ENCODE measurements at places on chromosomes 3 and 15.

DNA sequence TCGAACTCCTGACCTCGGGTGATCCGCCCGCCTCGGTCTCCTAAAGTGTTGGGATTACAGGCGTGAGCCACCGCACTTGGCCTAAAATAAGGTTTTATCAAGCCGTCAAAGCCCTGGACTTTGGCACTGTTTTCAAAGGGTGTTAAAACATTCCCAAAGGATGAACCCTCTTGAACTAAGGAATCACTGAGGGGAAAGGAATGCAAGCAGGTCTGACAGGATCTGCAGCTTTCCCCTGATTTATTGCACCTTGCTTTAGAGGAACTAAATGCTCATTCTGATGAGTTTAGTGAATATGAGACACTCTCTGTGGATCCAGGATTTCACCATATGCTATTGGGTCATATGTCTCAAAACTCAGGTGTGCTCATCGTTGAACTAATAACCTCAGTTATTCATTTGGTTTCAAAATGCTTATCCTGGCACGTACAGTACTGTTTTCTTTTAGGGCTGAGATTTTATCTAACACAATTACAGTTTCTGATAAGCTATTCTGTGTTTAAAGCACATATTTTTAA, 63.0 kb upstream of the TSC22D2 start:
- DNase-seq: peak; percentile 40

- no peak for DNase-seq
Observed at GRCh38 chr15:72593838-72594237, 60.7 kb upstream of the GOLGA6B start.

DNA sequence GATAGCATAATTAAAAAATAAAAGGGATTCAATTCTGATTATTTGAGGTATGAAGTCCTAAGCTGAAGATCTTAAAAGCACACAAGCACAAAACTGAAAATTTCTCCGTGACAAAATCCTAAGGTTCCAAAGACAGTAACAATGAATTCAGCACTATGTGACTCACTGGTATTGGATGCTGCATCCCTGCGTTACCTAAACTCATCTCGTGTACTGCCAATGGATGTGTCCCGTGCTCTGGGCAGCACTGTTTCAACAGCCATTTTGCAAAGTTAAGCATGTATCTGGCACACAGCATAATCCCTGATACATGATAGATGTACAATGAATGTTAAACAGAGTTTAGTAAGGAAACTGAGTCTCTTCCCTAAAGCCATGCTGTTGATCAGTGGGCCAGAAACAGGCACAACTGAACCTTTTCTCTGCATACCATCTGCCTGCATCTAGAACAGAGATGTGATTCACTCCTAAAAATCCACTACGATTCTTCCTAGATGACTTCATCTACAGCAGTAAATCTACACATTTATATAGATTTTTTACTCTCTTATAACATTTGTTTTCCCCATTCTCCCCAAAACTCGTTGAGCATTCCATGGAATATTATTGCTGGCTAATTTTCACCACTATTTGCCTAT, 14.3 kb downstream of the SUCLG2 start:
- no peak for DNase-seq

DNA sequence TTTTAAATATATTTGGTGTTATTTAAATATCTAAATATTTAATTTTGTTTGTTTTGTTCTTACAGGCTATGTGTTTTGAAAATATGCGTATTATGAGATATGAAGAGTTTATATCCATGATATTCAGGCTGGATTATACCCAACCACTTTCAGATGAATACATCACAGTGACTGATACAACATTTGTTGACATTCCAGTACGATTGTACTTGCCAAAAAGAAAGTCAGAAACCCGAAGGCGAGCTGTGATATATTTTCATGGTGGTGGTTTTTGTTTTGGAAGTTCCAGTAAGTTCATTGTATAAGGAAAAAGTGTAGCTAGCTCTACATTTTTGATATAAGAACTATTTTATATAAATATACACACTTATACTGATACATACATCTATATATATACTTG, 6.9 kb downstream of the AADACL2 start:
- no peak for DNase-seq

DNA sequence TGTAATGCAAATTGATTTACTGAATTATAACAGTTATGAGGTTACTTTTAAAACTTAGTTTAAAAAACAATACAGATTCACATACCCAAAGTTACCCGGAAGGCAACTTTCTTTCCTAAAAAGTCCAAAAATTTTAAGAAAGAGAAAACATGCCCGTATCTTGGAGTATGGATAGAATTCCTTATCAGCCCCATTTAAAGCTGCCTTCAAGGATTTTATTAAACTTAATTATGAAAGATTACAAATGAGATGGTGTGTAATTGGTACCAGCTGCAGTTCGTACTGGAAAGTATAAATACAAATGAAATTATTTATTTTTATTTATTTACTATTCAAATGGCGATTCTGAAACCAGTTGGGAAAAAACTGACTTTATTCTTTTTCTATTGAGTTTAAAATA, 39.4 kb downstream of the SATB1 start:
- no peak for DNase-seq

Measured in skin of body (tissue), 3 donors.